ENCODE measurements at places on chromosomes 2 and 18.

- DNase-seq: no peak
Observed at GRCh38 chr18:44111337-44111736, 569.4 kb upstream of the SETBP1 start.

DNA sequence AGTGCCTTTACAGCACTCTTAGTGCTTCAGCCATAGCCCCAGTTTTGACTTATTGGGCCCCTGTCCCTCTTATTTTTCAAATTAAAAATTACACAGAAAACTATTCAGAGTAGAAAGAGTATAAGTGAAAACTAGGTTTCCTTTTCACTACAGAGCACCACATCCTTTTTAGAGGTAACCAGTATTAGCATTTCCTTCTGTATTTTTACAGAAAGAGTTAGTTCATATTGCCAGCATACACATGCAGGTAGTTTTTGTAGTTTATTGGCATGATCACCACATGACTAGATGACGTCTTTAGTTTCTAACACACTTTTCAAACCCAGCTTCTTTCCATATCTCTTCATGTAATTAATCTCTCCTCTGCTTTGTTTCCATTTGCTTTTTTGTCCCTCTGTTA, 66.4 kb downstream of the UBE2E3 start:
- no peak for DNase-seq

DNA sequence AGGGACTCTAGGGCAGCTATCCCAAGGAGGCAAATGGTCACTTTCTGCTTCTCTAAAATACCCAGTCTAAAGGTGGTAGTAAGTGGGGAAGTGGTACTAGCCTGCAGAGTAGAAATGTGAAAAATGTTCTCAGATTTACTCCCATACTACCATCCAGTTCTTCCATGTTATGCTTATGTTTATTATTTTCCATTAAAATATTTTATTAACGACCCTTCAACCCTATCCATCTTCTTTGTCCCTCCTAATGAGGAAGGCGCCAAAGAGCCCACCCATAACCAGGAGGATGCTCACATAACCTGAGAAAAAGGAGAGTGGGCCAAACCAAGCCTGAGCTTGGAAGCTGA, 153.5 kb downstream of the ANTXR1 start:
- no peak for DNase-seq

- no peak for DNase-seq
Observed at GRCh38 chr18:74200780-74201179, 52.5 kb downstream of the TIMM21 start.

DNA sequence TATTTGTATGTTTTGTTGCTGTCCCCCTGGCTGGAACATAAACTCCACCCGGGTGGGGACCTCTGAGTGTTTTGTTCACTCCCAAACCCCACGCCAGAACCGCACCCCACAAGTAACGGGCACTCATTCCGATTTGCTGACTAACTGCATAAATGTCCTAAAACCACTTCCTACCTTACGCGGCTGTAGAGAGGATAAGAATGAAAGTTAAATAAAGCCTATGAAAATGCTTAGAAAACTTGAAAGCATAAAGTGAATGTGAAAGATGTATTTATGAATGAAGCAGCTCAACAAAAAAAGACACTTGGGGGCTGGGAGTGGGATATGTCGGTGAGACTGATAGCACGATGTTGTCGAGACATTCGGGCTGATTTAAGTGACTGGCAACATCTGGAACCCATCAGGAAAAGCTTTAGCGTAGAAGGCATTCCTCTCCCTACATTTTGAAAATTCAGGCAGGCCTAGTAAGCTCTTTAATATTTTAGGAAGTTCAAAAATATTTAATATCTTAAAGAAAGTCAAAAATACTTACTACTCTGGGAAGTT, 206.7 kb downstream of the SH3RF3 start:
- DNase-seq: no peak

DNA sequence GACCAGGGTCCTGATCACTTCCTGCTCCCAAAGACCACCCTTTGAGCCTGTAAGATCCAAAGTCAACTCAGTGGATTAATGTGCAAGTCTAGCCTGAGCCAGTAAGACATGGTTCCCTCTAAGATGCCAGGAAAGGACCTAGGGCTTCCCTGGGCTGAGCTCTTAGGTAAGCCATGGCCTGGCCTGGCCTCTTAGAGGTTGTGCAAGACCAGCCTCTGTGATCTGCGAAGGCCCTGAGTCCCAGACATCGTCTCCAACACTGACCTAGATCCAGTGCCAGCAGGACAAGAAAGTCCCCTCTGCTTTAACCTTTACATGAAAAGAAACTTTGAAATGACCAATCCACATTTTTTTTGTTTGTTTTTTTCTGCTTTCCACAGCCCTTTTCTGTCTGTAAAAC, 73.6 kb upstream of the CYP1B1 start:
- no peak for DNase-seq
